ENCODE measurements at places on chromosomes 7 and 10.
A peak's percentile ranks its signal among the peaks of the same experiment; 100 is the strongest.

DNA sequence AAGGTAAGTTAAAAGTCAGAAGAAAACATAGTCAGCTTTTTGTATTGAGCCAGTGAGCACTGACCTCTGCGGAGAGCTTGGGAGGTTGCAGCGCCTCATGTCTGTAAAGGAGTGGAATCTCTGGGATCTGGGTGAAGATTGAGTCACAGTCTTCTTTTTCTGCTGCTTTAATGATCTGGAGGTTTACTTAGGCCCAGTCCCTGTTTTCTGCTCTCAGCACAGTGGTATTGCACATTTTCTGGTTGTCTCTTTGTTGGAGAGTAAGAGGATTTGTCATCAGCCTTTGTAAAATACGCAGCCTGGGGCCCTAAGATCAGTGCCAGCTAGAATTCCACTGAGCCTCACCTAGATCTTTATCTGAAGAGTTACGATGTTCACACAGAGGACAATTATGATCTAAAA, 58.3 kb upstream of the GJD4 start:
- DNase-seq = no peak

DNA sequence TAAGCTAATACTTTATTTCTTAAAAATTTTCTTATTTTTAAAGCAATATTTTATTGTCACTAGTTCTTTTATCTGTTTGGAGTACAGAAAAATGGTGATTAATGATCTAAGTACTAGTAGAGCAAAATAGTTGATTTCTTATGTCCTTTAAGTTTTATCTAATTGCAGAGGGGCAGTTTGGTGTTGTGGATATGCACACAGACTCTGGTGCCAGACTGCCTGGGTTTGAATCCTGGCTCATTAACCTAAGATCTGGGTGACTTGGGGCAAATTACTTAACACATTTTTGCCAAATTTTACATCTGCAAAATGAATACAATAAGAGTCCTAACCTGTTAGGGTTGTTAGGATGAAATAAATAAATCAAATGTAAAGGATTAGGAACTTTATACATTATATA, 10.7 kb upstream of the PRPS1L1 start:
- DNase-seq = no peak

GRCh38 chr7:121369462-121369861, 26.6 kb downstream of the FAM3C start:
- DNase-seq = no peak

- DNase-seq = peak; percentile 81
Measured at GRCh38 chr7:74083928-74084721, 521 bp downstream of the LIMK1 start.

DNA sequence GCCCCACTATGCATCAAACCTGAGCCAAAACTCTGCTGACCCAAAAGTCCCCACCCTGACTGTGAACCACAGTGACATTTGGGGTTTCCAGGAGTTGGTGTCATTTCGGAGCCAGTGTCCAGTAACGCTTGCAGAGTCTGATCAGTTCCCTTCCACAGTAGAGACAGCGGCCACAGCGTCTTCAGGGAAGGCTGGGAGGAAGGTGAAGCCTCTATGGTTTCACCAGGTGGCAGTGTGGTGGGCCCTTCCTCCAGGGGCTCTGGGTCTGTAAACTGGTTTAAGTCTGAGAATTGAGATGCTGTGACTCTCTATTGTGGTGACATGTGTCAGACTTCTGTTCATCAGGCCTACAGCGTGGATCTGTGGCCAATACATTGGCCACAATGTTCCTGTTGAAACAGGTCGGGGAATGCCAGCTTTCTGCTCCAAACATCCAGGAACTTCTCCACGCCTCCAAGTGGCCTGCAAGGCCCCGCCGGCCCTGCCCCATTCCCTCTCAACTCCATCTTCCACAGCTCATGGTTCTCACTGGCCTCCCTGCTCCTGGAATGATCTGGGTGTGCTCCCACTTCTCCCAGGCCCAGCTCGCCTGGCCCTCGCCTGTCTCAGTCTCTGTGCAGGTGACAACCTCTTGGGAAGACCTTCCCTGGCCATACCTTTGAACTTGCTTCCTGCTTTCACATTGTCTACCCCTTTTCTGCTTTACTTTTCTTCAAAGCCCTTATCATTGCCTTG, 124.5 kb upstream of the FAM20C start:
- no peak for DNase-seq

- no peak for DNase-seq
Measured at GRCh38 chr10:48523820-48524758, 80.8 kb downstream of the ARHGAP22 start.

DNA sequence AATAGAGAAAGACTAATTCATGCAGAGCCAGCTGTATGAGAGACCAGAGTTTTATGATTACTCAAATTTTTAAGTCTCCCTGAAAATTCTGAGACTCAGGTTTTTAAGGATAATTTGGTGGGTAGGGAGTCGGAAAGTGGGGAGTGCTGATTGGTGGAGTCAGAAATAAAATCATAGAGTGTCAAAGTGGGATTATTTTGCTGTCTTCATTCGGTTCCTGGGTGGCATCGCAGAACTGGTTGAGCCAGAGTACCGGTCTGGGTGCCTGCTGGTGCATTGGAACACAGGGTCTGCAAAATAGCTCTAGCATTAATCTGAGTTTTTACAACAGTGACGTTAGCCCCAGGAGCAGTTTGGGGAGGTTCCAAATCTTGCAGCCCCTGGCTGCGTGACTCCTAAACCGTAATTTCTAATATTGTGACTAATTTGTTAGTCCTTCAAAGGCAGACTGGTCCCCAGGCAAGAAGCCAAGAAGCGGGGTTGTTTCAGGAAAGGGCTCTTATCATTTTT, 32.4 kb downstream of the GPRIN2 start:
- no peak for DNase-seq

GRCh38 chr7:155869784-155870076, 57.5 kb upstream of the SHH start:
- no peak for DNase-seq

DNA sequence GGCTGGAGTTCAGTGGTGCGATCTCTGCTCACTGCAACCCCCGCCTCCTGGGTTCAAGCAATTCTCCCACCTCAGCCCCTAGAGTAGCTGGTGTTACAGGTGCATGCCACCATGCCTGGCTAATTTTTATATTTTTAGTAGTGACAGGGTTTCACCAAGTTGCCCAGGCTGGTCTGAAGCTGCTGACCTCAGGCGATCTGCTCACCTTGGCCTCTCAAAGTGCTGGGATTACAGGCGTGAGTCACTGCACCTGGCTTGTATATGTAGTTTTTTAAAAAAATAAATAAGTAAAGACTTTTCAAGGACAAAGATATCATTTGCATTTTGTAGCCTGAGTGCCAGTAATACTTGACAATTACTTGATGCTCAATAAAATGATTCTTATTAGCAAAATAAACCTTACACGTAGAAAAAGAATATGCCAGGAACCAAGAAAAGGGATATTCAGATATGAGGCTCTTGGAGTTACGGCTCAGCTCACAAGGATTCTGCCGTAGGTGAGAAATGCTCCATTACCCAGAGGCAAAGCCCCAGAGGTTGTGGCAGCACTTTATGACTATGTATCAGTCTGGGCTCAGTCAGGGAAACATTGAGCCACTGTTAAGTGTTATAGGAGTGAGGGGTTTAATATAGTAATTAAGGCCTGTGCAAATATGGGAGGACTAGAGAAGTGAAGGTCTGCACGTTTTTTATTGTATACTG, 98.5 kb downstream of the TPST1 start:
- DNase-seq = peak; percentile 40

DNA sequence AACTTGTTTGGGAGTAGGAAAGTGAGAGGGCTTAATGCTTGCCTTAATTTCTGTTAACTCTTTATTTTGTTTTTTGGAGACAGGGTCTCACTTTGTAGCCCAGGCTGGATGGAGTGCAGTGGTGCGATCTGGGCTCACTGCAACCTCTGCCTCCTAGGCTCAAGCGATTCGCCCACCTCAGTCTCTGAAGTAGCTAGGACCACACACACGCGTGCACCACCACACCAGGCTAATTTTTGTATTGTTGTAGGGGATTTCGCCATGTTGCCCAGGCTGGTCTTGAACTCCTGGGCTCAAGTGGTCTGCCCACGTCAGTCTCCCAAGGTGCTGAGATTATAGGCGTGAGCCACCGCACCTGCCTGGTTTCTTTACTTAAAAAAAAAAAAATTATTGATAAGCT, 1.9 kb downstream of the PPP2R2D start:
- DNase-seq = no peak

- DNase-seq = no peak
Measured at GRCh38 chr10:11135709-11136108, 118.0 kb downstream of the CELF2 start.

DNA sequence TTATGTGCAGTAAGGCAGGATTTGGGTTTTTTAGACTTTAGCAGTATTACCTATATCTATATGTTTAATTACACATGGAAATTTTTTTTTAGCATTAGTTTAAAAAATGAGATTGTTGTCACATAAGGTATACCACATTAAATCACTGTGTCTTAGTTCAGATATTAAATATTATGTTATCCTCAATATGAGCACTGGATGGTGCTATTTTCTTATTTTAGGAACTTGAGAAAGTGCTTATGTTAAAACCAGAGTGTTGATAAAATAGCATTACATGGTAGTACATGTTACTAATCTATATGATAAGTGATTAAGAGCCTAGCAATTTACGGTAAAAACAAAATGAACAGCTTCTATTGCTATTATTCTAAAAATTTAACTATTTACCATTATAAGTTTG, 28.8 kb downstream of the MIOS start:
- peak; percentile 65 for DNase-seq

DNA sequence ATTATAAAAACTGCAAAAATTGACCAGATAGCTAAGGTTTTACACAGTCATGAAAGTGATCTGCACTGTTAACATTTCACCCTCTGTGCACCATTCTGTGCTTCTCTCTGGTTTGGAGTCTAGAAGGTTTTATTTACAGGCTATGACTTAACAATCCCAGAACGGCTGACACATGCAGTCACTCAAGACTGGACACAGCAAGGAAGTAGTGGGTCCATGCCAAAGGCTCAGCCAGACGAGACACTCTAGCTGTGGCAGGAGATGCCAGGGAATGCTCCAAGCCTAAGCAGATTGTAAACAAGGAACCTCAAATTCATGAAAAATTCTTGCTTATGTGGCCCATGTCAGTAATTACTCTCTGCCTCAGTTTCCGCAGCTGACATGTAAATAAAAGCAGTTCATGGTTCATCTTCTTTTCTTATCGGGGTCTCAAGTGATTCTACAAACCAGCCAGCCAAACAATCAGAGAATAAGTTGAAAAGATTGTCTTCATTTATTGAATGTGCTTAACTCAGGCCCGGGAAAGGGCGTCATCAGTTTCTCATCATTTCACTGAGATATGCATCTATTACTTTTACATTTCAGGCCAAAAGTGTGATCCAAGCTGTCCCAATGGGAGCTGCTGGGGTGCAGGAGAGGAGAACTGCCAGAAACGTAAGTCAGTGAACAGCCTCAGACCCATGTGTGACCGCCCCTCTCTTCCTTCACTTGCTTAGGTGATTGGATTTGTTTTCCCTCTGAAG, 132.1 kb downstream of the EGFR start:
- no peak for DNase-seq

- DNase-seq = no peak
Measured at GRCh38 chr10:61543831-61544230, 90.7 kb upstream of the TMEM26 start.

- peak; percentile 3 for DNase-seq
Measured at GRCh38 chr10:86798611-86799010, 42.2 kb downstream of the BMPR1A start.

DNA sequence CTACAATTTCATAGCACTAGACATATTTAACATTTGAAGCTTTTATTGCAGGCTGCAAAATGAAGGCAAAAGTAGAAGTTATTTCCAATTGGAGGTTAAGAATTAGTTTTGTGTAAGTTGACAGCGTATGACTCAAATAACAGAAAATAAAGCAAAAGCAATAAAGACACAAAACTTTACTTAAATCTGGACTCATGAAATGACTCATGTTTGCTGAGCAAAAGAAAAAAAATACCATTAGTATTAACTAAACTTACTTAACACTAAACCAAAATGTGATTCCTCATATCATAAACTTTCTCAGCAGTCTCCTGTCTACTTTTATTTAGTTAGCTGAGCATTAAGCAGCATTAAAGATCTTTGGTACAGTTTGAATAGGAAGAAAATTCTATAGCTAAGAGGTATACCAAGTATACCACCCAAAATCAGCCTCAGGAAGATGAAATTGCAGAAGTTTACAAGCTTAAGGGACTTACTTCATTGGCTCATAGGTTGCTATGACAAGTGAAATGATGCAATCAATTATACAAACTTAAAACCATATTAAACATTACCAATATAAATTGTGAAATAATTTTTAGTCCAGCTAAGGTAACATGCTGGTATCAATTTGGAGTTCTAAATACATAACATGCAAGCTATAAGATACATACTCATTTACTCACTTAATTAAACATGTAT, 1131.4 kb downstream of the XPNPEP1 start:
- no peak for DNase-seq
